ENCODE measurements at places on chromosomes 4 and X. TPM values are rescaled to one million over a fixed set of nuclear protein-coding genes. Genes with fewer than 3 reads are reported as not detected.

GRCh38 chr4:28435314-28435713 is 1574.7 kb downstream of the STIM2 start:
- no peak for DNase-seq

The TRO gene
- 7.2 TPM for polyA plus RNA-seq

The DBET gene
- polyA plus RNA-seq: not detected

DNA sequence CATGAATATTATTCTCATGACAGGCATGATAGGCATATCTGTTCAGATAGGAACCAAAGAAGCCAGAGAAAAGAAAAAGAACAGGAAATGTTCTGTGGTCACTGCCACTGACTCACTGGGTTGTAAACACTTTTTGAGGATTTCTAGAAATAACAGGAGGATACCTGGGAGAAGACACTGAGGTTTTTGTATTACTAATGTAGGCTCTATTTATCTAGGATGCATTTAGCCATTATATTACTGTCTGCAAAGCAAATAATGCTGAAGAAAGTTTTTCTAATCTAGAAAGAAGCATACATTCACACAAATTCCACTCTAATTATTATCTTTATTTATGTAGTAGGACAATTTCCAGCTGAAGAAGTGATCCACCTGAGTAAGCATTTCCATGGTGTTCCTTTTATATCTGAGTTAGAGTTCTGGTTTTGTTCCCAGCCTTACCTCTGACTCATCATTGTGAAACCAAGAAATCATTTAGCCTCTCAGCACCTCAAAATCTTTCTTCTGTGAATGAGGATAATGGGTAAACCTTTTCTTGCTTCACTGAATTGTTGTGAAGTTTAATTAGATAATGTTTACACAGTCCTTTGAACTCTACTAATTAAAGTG is 40.2 kb upstream of the EPGN start:
- no peak for DNase-seq

DNA sequence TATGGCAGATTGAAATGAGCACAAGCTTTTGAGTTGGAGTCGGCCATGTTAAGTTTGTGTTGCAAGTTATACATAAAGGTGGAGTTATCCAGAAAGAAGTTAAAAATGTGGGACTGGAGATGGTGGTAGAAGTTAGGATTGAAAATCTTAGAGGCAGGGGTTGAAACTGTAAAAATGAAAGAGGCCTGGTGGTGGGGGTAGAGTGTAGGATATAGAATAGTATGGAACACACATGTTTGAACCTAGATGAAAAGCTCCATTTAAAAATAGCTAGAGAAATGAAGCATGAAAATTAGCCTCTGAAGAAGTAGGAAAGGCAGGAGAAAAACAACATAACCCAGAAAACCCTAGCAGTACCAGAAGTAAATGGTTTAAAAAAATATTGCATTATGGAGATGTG is 131.8 kb upstream of the ENPEP start:
- no peak for DNase-seq

The UBE2K gene
- polyA plus RNA-seq: 29.5 TPM

The NAAA gene
- 26.4 TPM for polyA plus RNA-seq

GRCh38 chr4:147546349-147546748 is 65.5 kb downstream of the EDNRA start:
- DNase-seq: no peak

DNA sequence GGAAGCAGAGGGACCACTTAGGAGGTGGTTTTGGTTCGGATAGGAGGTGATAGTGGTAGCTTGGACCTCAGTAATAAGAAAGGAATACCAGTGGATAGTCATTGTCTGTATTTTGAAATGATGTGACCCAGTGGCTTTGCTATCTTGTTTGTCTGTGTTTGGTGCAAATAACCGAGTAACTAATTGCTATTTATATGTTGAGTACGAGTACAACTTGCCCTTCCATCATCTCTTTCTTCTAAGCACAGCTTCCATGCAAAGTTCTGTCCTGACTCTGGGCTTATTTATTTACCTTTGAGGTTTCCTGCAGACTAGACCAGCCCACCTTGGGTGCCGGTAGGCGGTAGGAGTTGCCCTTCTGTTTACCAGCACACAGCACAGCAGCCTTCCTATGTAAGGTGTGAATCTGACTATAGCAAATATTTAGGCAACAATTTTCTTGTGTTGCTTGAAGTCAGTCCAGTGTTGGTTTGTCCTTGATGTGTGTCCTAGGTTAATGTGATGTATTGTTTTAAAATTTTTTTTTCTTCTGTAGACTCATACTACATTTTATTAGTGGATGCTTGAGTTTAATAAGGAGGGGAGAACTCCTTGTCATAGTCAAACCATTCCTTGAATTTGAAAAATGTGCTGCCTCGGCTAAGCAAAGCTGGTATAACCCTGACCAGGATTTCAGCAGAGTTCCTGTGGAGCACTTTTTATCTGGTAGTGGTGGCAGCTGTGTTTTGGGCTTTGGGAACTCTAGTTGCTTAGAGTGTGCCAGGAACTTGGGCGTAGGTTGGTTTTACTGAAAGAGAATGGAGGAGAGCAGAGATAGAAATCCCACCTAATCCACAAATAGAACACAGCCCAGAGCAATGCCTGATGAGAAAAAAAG is 21.9 kb downstream of the PTTG2 start:
- no peak for DNase-seq

DNA sequence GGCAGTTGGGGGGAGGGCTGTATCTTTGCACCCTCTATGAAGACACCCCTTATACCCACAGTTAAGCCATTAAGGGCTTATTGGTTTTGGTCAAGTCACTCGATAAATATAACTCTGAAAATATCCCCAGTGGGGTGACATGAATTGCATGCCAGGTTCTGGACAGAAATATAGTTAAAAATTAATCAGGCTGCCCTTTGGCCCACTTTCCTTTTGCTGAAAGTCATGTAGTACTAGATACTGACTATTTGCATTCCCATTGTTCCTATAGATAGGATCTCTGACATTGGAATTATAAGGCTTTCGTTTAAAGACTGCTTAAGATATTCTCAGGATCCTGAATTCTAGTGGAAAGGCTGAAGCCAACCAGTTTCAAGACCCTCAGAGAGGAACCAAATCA is 43.5 kb upstream of the LAMP2 start:
- no peak for DNase-seq

DNA sequence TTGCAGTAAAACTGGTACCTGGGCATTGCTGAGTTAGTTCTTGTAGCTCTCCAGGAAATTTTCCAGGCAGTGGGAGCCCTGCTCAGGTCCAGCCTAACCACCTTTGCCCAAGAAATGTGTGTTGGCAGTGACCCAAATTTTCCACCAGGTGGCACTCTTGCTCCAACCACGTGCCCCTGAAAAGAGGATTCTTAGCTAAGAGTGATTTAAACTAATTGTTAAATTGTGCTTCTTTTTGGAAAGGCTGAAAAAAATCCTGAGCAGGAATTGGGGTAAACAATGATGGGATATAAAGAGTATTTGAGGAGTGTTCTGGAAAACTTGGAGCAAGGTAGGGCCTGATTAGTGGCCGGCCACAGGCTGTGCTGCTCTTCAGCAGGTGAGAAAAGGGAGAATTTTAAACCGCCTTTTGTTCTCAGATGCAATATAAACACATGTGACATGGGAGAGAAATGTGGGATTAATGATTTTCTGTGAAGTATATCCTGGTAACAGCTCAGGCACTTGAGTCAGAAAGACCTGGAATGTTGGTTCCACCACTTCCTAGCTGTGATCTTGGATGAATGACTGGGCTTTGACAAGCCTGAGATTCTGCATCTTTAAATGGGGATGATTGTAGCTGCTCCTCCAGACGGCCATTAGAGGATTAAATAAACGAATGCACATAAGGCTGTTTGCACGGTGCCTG is 219.6 kb downstream of the PTTG2 start:
- DNase-seq: no peak

The NLGN4X gene
- 5.1 TPM for polyA plus RNA-seq

GRCh38 chr4:8179074-8179473 is 20.0 kb upstream of the SH3TC1 start:
- no peak for DNase-seq

GRCh38 chr4:122749704-122750454 is 17.4 kb downstream of the BBS12 start:
- no peak for DNase-seq

DNA sequence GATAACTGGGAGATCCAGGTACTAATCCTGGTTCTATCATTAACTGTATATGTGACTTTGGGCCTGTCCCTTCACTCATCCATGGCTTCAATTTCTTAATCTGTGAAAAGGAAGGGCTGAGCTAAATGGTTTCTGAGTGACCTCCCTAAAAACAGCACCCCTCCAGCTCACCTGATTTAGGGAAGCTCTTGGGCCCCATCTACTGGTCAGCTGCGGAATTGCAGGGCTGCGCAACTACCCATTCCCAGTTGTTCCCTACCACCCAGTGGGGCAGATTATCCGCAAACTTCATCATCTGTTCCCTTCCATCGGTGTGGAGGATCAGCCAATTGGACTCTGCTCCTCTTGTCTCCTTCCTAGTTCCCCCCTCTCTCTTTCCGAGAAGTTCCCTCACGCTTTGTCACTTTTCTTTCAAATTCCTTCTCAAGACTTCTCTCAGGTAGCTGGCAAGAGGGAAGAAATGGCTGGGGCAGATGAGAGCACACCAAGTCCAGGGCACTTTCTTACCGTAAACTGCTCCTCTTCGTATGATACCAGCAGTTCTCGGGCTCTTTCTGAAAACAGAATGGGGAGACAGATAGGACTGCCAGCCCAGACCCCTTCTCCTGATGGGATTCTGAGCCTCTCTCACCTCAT is 5.8 kb downstream of the LAS1L start:
- peak; percentile 0 for DNase-seq

GRCh38 chrX:100083211-100083610 is 326.9 kb downstream of the PCDH19 start:
- DNase-seq: no peak

DNA sequence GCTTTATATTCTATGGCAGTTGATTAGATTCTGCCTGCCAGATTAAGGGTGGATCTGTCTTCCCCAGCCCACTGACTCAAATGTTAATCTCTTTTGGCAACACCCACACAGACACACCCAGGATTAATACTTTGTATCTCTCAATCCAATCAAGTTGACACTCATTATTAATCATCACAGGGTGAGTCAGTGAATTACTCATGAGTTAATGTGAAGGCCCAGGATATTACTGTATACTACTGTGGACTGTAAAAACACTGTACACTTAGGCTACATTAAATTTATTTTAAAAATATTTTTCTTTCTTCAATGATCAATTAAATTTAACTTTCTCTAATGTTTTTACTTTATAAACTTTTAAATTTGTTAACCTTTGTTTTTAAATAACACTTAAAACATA is 87.7 kb downstream of the NAP1L3 start:
- no peak for DNase-seq

The TIGD4 gene
- 0.20 TPM for polyA plus RNA-seq

- no peak for DNase-seq
Measured at GRCh38 chrX:41655631-41656030, 33.1 kb upstream of the GPR34 start.

The AFM gene
- 0.05 TPM for polyA plus RNA-seq

The CFAP97 gene
- 19.0 TPM for polyA plus RNA-seq

The NAP1L2 gene
- polyA plus RNA-seq: 6.4 TPM

The CT45A2 gene
- polyA plus RNA-seq: not detected

DNA sequence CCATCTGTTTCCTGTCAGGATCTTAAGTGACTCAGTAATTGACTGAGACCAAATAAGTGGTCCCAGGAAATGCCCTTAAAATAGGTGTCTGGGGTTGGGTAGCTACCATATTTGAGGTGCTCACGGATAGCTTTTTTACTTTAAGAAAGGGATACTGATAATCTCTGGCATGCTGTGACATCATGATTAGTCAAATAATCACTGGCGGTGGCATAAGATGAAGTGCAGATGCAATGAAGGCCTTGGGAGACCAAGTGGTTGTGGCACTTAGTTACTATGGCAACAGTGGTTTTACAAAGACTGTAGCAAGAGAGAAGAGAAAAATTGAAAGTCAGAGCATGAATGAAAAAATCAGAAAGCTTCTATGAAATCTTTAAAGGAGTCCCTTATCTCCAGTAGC is 114.5 kb upstream of the SLIT2 start:
- no peak for DNase-seq

- DNase-seq: no peak
Measured at GRCh38 chr4:139533511-139533910, 22.5 kb downstream of the SETD7 start.

- no peak for DNase-seq
Measured at GRCh38 chr4:20883677-20884076, 183.4 kb downstream of the PACRGL start.

- DNase-seq: no peak
Measured at GRCh38 chr4:83393908-83394307, 59.3 kb upstream of the HPSE start.

The GAGE12G gene
- polyA plus RNA-seq: not detected

- no peak for DNase-seq
Measured at GRCh38 chr4:130600706-130601105, 1504.8 kb downstream of the C4orf33 start.

DNA sequence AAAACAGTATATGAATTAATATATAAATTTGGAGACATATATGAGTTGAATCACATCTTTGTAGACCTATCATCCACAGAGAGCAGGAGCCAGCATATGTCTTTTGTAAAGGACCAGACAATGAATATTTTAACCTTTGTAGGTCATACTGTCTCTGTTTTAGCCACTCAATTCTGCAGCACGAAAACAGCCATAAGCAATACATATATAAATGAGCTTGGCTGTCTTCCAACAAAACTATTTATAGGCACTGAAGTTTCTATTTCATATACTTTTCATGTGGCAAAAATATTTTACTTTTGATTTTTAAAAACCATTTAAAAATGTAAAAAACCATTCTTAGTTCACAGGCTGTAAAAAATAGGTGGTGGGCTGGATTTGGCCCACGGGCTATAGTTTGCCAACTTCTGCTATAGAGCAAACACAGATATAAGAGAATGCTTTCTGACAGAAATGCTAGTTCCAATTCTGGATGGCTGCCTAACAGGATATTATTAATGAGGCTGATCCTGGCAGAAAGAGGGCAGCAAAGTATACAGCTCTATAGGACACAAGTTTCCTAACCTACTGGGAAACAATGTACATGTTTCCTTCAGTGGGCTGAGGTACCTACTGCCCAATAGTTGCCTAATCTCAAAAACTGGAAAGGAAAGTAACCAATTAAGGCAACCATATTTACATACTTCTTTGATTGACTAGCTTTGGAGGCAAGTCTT is 58.1 kb upstream of the UCP1 start:
- DNase-seq: no peak

- no peak for DNase-seq
Measured at GRCh38 chr4:6875431-6875831, 34.2 kb upstream of the TBC1D14 start.

DNA sequence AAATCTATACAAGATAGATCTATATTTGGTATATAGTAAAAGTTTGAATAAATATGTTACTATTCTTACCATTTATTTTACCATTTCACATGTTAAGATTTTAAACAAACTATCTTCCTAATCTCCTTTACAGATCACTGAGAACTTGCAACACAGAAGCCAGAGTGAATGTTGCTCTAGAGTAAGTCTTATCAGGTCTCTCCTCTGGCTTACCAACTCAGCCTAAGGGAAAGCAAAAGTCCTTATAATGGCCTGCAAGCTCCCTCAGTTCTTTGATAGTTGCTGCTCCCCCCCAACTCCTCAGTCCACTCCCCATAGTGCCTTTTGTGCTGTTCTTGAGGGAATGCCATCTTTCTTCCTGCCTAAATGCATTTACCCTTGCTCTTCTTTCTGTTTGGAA is 25.7 kb upstream of the SLC7A11 start:
- no peak for DNase-seq

- DNase-seq: no peak
Measured at GRCh38 chrX:22155126-22155525, 117.6 kb upstream of the CBLL2 start.

The EXOC1L gene
- 0.14 TPM for polyA plus RNA-seq

The ASB5 gene
- polyA plus RNA-seq: 40.8 TPM

GRCh38 chrX:129983575-129984110 is 1.2 kb downstream of the BCORL1 start:
- no peak for DNase-seq

GRCh38 chr4:8325291-8325973 is 55.9 kb downstream of the HTRA3 start:
- DNase-seq: no peak

Measured in urinary bladder (tissue), 4 donors.